AG10803 (cell line): ENCODE measurements at places on chromosomes 11 and 22.

- no peak for DNase-seq
Observed at GRCh38 chr11:64799623-64800302, 3.3 kb downstream of the MAP4K2 start.

DNA sequence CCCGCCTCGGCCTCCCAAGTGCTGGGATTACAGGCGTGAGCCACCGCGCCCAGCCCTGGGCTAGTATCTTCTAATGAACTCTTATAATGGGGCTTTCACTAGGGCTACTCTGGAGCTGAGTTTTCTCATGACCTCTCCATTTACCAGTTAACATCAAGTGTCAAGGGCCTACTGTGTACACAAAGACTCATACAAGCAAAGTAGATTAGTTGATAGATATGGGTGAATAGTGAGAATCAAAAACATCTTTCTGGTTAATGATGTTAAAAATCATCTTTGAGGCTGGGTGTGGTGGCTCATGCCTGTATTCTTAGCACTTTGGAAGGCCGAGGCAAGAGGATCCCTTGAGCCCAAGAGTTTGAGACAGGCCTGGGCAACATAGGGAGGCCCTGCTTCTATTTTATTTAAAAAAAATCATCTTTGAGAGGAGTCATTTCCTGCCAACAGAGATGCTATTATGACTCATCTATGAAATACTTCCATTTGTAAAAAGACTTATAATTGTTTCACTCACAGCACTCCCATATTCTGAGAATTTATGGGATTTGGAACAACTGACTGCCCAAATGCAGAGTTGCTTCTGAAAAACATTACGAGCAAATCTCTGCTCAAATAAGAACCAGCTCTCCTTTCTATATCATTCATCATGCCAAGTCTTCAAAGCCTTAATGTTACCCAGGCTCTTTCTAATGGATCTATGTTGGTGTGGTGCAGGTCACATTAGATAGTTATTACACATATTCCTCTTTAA, 57.0 kb downstream of the GDPD4 start:
- DNase-seq = peak; percentile 92

DNA sequence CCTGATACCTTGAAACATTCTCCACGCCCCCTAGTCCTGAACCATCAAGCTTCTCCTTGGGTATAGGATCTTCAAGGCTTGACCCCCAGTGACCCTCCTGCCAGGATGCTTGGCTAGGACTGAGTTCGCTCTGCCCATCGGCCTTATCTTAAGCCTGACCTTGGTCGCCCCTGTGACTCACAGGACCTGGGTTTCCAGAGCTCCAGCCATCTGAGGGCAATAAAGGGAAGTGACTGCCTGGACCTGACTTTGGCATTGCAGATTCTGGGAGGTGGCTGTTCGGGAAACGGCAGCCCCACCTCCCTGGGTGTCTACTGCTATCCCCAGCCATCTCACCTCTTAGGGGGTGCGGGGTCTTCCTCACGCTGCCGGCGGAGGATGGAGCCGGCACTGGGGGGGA, 15.4 kb downstream of the CARD10 start:
- DNase-seq = no peak

DNA sequence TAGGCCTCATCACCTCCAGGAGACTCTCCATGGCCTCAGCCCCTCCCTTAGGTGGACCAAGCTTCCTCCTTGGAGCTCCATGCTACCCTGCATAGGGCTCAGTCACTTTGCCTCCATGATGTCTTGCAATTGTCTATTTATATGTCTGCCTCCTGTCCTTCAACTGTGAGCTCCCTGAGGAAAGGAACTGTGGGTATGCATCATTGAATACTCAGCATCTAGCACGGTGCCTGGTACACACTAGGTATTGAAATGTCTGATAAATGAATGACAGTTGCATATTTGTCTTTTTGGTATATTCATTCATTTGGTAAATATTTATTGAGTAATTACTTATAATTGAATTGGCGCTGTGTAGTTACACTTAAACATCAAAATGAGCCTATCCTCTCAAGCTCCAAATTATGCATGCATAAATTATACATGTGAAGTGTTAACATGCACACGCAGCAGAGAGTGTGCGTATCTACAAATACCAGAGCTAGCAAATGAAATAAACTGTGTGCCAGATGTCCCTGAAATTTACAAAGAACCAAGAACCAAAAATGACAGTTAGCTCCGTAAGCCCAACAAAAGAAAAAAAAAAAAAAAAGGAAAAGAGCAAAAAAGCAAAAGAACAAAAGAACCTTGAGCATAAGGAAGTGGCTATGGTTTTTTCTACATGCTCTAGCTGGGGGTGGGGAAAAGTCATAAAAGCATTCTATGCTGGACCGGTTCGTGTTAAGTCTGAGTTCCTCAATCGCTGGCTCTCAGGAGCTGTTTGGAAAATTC, 25.2 kb downstream of the GRAP2 start:
- no peak for DNase-seq

DNA sequence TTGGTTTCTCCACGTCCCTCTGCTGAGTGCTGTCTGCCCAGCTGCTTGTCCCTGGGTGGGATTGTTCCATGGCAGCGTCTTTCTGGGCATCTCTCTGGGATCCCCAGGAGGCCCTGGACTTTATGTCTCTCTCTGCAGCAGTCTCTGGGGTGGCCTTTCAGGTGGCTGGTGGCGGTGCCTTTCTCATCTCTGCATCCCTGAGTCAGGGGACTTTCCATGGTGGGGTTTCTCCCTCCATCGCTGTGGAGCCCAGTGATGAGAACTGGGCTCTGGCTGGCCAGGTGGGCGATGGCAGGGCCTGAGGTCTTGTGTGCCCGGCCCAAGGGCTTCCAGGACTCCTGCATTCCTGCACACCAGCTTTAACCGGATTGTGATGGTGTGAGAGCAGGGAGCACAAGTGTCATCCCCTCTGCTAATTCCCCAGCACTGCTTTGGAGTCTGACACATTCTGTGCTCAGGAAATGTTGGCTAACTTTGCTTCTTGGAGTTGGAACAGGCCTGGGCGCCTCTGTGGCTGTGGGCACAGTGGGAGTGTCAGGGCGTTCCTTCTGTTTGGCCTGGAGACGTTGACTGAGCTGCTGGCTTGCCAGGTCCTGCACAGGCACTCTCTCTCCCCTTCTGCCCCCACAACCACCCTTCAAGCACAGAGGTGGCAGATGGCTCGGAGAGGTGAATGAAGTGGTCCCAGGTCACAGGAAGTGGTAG, 27.9 kb downstream of the FAM83F start:
- no peak for DNase-seq

DNA sequence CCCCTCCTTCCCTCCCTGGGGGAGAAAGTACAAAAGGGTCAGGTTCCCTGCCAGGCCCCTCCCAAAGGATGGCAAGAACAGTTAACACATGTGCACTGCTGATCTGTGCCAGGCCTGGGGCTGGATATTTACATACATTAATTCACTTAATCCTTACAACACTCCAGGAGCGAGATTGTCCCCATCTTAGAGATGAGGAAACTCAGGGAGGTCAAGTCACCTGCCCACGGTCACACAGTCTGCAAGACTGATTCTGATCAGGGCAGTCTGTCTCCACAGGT, 36.5 kb downstream of the NECTIN1 start:
- no peak for DNase-seq

DNA sequence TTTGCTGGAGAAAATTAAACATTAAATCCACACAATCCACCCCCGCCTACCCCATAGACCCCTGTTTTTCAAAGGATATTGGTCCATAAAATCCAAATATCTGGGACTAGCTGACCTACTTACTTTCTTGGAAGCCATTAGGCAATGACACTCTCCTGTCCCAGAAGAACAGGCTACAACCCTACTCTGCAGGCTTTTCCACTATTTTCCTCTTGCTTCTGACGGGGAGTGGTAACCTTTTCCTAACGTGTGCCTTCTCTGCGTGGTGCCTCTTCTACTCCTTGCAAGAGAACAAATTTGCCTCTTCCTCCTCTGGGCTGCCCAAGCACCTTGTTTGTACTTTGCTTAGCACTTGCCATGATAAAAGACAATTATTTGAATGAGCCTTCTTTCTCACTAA, 51.6 kb downstream of the UBASH3B start:
- no peak for DNase-seq

DNA sequence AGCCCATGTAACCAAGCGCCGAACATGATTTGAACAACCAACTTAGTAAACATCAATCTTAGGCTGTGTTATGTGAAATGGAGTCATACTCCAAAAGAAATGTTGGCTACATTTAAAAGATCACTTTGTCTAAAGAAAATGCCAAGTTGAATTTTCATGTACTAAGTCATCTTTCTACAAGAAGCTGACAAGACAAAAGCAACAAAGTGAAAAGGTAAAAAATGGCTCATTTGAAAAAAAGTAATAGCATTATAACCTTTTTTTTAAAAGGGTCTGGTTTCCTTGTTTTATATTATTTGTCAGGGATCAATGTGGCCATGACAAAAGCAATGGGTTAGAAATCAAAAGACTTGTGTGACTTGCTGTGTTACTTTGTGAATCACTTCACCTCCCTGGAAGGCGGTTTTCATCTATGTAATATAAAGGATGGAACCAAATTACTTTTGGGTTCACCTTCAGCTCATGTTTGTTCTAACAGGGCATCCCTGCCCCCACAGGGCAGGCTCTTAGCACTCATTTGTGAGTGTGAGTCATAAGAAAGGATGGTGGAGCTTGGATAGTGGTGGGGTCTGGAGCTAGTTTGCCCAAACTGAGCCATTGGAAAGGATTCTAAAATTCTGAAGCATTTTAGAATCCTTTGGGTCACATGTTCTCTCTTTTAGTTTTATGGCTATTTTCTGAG, 131.9 kb upstream of the MTMR2 start:
- peak; percentile 80 for DNase-seq

GRCh38 chr22:48714231-48714630, 1113.4 kb downstream of the BRD1 start:
- no peak for DNase-seq

DNA sequence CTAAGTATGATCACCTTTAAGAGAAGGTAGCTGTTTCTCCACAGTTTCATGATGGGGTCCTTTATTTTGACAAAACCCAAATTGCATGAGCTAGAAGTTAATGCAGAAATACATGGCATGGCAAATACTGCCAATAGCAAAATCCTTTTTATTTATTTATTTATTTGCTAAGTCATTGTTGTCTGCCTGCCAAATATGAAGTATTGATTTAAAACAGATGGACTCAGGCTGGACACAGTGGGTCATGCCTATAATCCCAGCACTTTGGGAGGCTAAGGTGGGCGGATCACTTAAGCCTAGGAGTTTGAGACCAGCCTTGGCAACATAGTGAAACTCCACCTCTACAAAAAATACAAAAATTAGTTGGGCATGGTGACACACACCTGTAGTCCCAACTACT, 52.4 kb downstream of the LARGE2 start:
- DNase-seq = peak; percentile 77

DNA sequence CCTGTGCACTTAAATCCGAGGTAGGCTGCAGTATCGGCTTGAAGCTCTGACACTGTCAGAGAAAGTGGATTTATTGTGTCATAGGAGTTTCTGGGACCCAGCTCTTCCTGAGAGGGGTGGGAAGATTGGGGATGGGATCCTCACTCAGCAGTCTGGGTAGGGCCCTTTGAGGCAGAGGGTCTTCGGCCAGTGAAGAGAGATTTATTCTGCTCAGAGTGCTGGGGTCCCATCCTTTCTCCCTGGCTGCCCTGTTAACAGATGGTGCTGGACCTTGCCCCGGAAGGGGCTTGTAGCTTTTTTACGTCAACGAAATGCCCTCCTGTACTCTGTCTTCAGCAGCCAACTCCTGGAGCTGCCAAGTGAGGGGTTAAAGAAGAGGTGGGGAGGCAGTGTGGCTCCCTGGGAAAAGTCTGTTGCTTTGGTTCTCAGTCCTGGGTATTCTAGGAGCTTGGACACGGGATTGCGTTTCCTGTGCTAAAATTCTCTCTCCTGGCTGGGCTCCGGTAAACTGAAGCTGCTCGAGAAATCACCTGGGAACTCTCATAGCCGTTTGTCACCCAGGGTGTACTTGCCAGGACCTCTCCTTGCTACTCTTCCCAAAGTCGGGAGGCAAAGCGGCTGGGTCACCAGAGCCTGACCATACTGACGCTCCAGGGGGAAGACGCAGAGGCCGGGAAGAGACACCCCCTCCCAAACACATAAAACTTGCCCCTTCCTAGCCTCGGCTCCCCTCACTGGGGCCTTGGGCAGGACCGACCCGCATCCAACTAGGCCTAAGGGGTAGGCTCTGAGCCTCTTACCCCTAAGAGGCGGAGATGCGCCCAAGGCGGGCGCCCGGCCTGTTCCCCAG, 806 bp upstream of the SMDT1 start:
- DNase-seq = peak; percentile 17

- no peak for DNase-seq
Observed at GRCh38 chr22:49208004-49208402, 619.7 kb downstream of the BRD1 start.

DNA sequence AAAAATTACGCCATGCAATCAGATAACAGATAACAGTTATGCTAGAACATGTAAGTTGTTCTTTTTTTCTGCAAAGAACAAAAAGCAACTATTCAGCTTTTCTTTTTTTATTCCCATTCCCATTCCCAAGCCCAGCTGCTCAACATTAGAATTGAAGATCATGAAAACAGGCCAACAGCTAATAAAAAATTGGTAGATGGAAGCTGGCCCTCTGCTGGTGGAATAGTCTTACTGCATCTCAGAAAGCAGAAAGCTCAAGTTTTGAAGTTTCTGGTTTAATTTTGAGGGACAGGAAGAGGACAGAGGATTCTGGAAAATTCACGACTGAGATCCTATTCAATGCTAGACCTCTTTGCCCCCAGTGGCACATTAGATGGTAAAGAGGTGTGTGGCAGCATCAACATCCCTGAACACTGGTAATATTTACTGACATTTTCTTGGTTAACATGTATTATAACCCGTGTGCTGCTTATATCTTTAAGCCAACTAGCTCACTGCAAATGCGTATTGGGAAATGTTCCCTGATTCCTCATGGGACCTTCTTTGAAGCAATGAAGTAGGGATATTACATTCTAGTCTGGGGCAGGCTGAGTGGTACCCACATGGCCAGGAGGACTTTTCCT, 591.2 kb downstream of the OPCML start:
- peak; percentile 48 for DNase-seq

DNA sequence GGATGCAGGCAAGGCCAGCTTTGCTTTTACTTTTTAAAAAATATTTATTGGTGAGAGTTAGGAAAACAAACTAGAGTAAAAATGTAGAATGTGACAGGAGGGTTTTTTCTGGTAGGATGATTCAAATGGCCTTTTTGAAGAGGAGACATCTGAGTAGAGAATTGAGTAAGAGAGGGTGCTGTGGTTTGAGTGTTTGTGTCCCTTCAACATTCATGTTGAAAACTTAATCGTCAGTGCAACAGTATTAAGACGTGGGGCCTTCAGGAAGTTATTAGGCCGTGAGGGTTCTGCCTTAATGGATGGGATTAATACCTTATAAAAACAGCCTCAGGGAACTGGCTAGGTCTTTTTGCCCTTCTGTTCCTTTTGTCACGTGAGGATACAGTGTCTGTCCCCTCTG, 288.8 kb upstream of the C11orf87 start:
- no peak for DNase-seq

DNA sequence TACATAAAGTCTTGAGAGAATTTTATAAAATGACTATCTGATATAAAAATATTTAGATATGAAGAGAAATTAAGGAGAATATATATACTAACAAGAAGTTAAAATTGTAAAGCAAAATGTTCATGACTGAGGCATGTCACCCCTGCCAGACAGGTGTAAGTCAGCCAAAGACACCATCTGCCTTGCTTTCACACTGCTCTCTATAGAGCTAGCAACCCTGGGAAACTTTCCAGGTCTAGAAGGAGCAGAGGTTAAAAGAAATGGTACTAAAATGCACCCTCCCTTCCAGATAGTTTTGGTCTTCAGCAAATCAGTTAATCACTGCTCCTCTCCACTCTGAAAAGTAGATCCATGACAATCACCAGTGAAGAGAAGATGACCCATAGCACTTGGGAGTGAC, 16.5 kb downstream of the PPP2R1B start:
- no peak for DNase-seq
